ENCODE measurements at places on chromosomes 3 and 15.

- DNase-seq = no peak
These were observed 69.6 kb downstream of the ASB7 start for GRCh38 chr15:100671858-100672543.

GRCh38 chr15:89057506-89058133 lies 30.6 kb upstream of the ABHD2 start:
- DNase-seq = peak; percentile 80

DNA sequence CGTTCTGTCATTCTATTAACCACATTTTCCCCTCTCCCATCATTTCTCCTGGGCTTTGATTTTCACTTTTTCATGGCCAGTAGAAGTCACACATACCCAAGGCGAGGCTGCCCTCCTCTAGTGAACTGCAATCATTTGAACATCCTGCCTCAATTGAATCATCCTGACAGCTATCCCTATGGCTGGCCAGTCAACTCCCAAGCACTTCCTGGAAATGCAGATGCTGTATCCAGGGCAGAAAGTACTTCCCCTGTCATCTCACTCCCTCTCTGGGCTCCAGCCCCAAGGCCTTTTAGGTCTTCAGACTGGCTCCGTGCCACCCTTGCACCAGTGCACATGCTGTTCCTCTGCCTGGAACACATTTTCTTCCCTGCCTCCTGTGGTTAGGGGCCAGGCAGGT lies 738.3 kb upstream of the CFAP20DC start:
- DNase-seq = no peak

DNA sequence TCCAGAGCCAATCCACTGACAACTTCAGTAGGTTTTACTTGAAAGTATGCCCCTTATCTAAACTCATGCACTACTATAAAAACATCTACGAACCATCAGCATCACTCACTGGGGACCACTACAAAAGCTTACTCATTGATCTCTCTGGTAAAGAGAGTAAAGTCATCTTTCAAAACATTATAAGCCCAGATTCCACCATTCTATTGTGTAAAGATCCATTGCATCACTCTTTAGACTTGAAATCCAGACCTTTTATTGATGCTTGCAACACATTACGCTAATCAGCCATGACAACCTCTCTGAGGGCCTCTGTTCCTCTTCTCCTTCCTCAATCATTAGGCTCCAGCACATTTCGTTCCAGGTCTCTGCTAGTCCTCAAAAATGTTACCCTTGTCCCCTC lies 248.9 kb upstream of the WNT5A start:
- DNase-seq = no peak

GRCh38 chr3:149507491-149508324 lies 33.2 kb downstream of the TM4SF4 start:
- DNase-seq = no peak

GRCh38 chr3:151837057-151837456 lies 23.1 kb downstream of the AADAC start:
- DNase-seq = no peak

- no peak for DNase-seq
These were observed 52.9 kb downstream of the TUBGCP4 start for GRCh38 chr15:43423793-43424192.

DNA sequence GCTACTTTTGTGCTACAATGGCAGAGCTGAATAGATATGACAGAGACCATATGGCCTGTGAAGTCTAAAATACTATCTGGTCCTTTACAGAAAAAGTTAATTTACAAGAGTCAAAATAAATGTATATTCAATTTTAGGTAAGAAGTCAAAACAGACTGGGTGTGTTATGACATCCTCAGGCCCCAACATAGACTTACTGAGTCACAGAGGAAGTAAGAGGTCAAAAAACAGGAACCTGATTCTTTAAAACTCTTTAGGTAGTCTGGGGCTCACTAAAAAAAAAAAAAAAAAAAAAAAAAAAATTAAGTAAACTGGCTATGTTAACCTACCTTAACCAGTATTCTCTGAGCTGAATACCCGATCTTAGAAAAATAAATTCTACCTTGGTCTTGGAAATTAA lies 13.1 kb downstream of the DNAAF4 start:
- DNase-seq = no peak

DNA sequence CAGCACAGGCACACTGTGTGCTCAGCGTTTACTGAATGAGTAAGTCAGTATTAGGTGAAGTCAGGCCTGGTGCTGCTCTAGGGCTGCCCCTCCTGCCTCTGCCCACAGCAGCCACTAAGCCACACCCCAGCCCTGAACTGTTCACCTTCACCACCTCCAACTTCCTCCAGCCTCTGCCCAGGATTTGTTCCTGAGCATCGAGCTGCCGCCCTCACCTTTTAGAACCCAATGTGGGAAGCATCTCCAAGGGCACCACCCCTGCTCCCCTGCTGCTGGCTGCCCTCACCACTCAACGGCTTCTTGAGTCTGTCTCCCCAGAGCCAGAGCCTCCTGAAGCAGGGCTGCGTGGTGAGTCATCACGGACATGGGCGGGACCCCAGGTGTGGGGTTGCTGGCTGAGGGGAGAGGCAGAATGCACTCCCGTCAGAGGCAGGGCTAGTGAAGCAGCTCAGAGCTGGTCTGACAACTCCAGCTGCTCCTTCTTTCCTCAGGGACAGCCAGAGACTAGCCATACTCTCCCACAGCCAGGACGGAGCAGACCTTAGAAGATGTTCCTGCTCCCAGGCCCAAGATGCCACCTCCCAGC lies 5.8 kb downstream of the HYAL2 start:
- DNase-seq = no peak

DNA sequence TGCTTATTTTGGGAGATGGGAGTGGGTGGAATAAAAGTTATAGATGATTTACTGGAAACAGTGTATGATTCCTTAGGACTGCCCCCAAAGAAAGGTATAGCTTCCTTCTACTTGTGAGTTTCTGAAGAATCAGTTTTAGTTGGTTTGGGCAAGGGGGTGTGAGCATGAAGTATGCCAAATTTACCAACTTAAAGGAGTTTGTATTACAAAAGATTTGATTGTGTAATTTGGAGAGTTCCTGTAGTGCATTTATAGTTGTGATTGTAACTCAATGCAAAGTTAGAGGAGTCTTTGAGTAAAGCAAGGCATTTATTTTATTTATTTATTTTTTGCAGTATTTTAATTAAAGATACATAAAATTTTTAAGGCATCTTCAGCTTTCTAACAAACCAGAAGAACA lies 42.8 kb downstream of the TSC22D2 start:
- DNase-seq = no peak

DNA sequence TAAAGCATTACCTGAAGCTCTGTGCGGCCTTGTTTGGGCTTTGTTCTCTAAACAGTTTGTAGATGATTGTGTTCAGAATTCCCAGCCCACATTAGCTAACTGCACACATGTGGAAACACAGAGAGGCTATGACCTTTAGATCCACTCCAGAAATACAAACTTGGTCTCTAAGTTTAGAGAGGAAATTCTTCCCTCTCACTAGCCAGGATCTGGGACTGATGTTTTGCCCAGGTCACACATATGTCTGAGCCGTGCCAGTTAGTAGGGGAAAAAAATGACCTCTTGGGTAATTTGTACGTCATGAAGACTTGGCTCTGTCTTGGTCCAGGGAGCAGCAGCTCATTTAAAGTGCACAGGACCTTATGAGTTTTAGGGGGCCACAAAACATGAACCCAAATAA lies 223.1 kb downstream of the RBMS3 start:
- no peak for DNase-seq

- DNase-seq = no peak
These were observed 247.4 kb upstream of the RBMS3 start for GRCh38 chr3:29033511-29033910.

GRCh38 chr15:95254263-95254662 lies 1022.9 kb downstream of the MCTP2 start:
- DNase-seq = no peak

- no peak for DNase-seq
These were observed 184.0 kb downstream of the MAGI1 start for GRCh38 chr3:65854606-65855304.

DNA sequence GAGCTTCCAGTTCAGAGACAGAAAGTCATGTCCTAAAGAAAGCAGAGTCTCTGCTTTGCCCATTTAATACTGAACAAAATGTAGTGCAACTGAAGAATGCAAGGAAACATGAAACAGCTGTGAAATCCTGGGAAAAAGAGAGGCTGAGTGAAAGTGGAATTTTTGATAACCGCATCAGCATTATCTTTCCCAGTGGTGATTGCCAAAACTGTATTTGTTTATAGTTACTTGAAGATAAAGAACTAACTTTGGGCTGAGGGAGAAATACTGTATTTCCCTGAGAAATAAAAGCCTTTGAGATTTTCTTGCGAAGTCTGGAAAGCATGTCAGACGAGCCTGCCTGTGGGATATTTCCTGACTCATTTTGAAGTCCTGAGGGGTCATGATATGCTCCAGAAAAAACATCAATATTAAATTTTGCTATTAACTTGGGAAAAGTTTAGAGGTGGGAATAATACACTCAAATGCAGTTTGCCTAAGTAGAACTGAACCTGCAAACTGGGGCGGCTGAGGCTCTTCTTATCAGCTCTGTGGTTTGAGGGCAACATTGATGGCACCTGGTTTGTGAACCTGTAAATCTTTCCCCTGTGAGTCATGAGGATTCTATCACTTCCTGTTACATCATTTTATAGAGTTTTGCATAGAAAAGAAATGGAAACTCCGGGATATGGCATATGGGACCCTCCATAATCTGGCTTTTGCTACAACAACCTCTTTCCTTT lies 855.3 kb downstream of the MCTP2 start:
- no peak for DNase-seq

- DNase-seq = no peak
These were observed 18.9 kb upstream of the ACAP2 start for GRCh38 chr3:195461594-195462307.

GRCh38 chr15:40853241-40853890 lies 9.5 kb downstream of the SPINT1 start:
- no peak for DNase-seq

DNA sequence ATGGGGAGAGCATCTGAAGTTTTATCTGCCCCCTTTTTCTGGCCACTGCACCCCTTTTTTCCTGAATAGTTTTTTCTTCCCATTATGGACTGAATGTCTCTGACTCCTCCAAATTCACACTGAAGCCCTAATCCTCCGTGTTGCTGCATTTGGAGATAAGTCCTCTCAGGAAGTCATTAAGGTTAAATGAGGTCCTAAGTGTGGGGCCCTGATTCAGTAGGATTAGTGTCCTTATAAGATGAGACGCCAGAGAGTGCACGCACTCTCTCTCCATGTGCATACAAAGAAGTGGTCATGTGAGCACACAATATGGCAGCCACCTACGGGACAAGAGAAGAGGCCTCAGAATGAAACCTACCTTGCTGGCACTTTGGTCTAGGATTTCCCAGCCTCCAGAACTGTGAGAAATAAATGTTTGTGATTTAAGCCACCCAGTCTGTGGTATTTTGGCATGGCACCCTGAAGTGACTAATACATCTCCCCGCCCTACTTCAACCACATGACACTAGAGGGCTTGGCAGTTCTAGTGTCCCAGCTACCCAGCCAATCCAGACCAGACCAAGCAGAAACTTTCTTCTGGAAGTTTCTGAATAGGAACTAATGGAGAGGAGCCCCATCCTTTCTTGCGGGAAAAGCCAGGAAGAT lies 191.3 kb downstream of the PDE8A start:
- no peak for DNase-seq

- no peak for DNase-seq
These were observed 230.4 kb upstream of the CHRM5 start for GRCh38 chr15:33737687-33738601.

GRCh38 chr3:45574067-45574494 lies 20.5 kb upstream of the LIMD1 start:
- no peak for DNase-seq

GRCh38 chr15:41713047-41713446 lies 52.8 kb downstream of the MGA start:
- no peak for DNase-seq

DNA sequence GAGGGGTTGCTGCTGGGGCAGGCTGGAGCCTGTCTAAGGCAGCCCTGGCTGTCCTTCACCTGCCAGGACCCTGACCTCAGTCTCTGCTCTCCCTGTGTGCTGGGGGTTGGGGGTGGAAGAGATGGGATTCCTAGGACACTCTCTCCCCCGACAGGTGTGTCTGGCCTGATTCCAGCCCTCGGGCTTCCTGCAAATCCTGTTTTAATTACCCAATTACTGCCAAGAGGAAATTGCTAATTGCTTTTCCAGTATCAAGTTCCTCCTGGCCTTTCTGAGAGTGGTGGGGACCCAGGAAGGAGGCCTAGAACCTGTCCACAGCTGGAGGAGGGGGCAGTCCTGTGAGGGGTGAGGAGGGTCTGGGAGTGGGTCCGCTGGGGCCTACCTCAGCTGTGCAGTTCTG lies 15.8 kb downstream of the PLXNA1 start:
- no peak for DNase-seq

GRCh38 chr3:143991713-143992112 lies 20.1 kb downstream of the DIPK2A start:
- DNase-seq = no peak

DNA sequence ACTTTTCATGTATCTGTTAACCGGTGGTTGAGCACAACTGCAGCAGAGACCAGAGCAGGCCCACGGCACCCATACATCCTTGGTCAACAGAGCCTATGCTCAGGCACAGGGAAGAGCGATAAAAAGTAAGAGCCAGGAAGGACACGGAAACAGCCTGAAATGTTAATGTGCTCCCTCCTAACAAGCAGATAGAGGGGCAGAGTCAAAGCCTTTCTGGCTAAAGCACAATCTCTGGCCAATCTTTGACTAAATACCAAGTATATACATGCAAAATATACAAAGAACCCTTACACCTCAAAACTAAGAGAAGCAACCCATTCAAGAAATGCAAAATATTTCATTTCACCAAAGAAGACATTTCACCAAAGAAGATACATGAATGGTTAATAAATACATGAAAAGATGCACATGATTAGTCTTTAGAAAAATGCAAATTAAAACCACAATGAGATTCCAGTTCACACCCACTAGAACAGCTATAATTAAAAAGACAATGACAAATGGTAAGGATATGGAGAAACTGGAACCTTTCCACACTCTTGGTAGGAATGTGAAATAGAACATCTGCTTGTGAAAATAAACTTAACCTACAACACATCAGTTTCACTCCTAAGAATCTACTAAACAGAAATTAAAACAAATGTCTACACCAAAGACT lies 88.0 kb downstream of the OSBPL10 start:
- no peak for DNase-seq

DNA sequence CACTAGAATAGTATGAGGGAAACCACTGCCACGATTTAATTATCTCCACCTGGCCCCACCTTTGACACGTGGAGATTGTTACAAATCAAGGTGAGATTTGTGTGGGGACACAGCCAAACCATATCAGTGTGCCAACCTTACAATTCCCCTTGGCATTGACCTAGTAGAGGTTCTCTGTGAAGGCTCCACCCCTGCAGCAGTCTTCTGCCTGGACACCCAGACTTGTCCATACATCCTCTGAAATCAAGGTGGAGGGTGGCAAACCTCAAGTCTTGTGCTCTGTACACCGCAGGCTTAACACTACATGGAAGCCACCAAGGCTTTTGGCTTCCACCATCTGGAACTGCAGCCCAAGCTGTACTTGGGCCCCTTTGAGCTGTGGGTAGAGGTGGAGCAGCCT lies 8.8 kb upstream of the IQGAP1 start:
- no peak for DNase-seq

Data from stimulated activated CD4-positive, alpha-beta T cell treated with anti-CD3 and anti-CD28 coated beads, TNF-alpha, amount 100 ng/mL, for 4 hours (primary cell).